ENCODE measurements at places on chromosomes 7 and 10. TPM values are rescaled to one million over a fixed set of nuclear protein-coding genes. Genes with fewer than 3 reads are reported as not detected.
A peak's percentile ranks its signal among the peaks of the same experiment; 100 is the strongest.

DNA sequence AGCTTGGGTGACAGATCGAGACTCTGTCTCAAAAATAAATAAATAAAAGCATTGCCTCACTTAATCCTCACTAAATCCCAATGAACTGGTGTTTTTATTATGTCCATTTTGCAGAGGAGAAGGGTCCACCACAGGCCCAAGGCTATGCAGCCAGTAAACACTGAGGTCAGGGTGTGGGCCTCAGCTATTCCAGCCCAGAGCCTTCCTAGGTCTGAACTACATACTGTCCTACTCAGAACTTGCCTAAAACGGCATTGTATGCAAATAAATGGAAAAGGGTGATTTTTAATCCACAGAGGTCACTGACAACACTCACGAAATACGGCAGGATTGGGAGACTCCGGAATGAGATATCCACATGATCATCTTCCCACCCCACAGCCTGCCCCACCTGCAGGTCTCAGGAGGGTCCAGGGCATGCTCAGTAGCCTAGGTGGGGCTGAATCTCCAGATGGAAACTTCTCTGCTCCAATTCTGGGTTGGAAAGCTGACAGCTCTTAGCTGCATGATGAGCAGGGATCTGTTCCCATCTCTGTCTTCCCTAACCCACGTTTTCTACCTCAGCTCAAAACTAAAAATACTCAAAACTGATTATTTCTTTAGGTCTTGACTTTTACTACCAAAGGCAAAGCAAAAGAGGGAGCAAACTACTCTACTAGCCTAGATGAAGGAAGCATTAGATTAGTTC lies 121.0 kb downstream of the SORBS1 start:
- no peaks in the 10 kb centered on the region for H3K27me3 ChIP-seq
- no peak overlapping the region for H3K4me3 ChIP-seq
- no peaks in the 10 kb centered on the region for H3K36me3 ChIP-seq

The FAM25G gene
- total RNA-seq = not detected

The AKR1E2 gene
- 4.9 TPM for total RNA-seq

- DNase-seq = peak; percentile 50
- peaks cover 11% of the 10 kb centered on the region for H3K27me3 ChIP-seq
- H3K27ac ChIP-seq = no peak overlapping the region
These were observed 53.0 kb downstream of the GRID1 start for GRCh38 chr10:86313621-86314041.

DNA sequence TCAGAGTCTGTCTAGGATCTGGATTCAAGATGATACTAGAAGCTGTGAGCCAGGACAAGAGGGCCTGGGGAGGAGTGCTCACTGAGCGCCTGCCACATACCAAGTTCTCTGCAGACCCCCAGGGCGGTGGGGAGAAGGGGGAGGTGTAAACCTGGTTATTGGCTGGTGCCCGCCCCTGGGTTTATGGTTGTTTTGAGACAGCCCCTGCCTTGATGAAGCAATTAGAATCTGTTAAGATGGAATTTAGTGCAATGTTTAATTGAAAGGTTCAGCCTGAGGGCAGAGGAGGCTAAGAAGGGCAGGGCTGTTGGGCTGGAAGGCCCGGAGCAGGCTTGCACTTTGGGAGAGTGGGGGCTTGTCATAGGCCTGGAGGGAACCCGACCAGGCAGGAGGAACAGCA lies 42.7 kb downstream of the PRF1 start:
- DNase-seq = no peak
- no peak overlapping the region for H3K4me3 ChIP-seq
- H3K36me3 ChIP-seq = no peaks in the 10 kb centered on the region
- H3K27me3 ChIP-seq = no peaks in the 10 kb centered on the region
- H3K4me1 ChIP-seq = peaks cover 18% of the 10 kb centered on the region

The MKX gene
- total RNA-seq = 28.8 TPM

The TDRD1 gene
- total RNA-seq = not detected

- peaks cover 12% of the 10 kb centered on the region for H3K27me3 ChIP-seq
- DNase-seq = no peak
- no peaks in the 10 kb centered on the region for H3K4me1 ChIP-seq
- H3K4me3 ChIP-seq = no peak overlapping the region
These were observed 138.4 kb downstream of the PAXIP1 start for GRCh38 chr7:154864523-154864891.

The SLC29A4 gene
- 9.7 TPM for total RNA-seq

The CUBN gene
- total RNA-seq = 0.89 TPM

The ITPRID1 gene
- total RNA-seq = not detected

The MOGAT3 gene
- total RNA-seq = not detected

DNA sequence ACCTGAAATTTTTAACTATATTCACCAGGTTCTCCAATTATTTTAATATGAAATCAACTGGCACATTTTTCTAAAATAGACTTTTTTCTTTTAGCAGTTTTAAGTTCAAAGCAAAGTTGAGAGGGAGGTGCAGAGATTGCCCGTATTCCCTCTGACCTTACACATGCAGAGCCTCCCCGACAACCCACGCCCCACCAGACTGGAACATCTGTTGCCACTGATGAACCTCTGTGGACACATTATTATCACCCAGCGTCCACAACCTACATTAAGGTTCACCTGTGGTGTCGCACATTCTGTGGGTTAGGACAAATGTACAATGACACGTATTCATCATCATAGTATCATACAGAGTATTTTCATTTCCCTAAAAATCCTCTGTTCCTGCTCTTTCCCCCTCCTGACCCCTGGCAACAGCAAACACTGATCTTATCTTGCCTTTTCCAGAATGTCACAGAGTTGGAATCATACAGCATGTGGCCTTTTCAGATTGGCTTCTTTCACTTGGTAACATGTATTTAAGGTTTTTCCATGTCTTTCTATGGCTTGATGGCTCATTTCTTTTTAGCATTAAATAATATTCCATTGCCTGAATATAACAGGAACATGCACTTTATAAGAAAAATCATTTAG lies 37.1 kb downstream of the COBL start:
- DNase-seq = no peak
- no peaks in the 10 kb centered on the region for H3K36me3 ChIP-seq
- no peaks in the 10 kb centered on the region for H3K4me1 ChIP-seq
- H3K27me3 ChIP-seq = peaks cover 38% of the 10 kb centered on the region

DNA sequence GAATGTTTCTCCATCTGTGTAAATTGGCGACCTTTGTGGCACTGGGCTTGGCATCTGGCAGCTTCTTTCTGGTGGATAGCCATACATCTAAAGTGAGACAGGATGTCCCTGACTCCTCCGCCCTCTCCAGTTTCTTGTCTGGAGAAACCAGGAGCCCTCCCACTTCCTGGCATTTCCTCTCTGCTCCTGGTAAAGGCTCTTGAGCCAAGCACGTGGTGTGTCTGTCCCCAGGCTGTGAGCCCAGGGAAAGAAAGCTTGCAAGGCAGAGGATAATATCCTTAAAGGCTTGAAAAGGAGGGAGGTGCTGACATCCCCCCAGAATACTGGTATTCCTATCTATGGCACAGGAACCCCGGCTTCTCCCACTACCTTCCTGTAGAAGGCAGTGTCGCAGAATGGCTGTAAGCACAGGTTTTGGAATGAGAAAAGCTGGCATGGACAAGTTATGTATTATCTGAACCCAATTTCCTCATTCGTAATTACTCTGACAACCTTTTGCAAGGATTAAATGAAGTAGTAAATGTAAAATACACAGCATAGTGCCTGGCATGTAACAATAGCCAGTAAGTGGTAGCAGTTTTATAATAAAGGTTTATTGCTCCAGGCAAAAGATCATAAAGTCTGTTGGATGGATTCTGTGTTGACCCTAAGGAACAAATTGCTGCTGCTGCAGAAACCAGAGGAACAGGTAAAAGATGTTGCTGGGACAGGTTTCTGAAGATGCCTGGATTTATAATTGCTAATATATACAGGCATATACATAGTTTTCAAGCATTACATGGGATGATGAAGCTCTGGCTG lies 11.8 kb upstream of the ACSL5 start:
- no peaks in the 10 kb centered on the region for H3K36me3 ChIP-seq
- peaks cover 31% of the 10 kb centered on the region for H3K4me1 ChIP-seq
- no peak for DNase-seq

GRCh38 chr7:45650404-45651394 lies 76.5 kb downstream of the ADCY1 start:
- no peak overlapping the region for H3K4me3 ChIP-seq
- H3K27me3 ChIP-seq = no peaks in the 10 kb centered on the region
- H3K27ac ChIP-seq = no peak overlapping the region
- no peaks in the 10 kb centered on the region for H3K36me3 ChIP-seq

DNA sequence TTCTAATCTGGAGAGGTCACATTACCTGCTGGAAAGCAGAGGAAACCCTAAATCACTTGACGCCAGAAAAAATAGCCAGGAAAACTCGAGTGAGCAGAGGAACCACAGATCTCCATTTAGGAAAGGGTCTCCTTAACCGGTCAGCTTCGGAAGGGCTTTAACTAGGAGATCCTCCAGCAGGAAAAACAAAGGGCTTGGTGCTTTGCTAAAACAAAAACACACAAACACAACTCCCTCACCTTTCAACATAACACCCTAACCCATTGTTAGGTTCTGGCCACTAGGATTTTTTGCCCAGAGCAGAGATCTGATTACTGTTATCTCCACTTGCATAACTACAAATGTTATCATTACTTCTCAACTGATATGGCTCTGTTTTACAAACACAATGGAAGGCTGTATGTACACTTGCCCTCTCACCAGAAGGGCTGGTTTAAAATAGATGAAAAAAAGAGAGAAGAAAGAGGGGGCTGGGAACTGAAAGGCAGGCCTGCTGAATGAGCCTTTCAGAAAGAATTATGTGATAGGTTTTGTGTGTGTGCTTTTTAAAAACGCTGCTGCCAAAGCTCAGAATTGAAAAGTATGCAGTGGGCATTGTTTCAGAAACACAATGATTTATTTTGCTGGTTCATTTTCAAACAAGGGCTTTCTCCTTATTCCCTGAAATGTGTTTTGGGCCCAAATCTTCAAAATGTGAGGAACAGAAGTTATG lies 161.5 kb downstream of the FGFR2 start:
- no peak overlapping the region for H3K27ac ChIP-seq
- no peak overlapping the region for H3K4me3 ChIP-seq
- H3K36me3 ChIP-seq = no peaks in the 10 kb centered on the region
- no peak for DNase-seq

GRCh38 chr7:96685353-96685752 lies 24.3 kb downstream of the SEM1 start:
- H3K36me3 ChIP-seq = peaks cover 26% of the 10 kb centered on the region
- DNase-seq = no peak
- no peak overlapping the region for H3K4me3 ChIP-seq

GRCh38 chr7:131721660-131722059 lies 165.2 kb upstream of the PODXL start:
- H3K36me3 ChIP-seq = no peaks in the 10 kb centered on the region
- H3K27me3 ChIP-seq = peaks cover 43% of the 10 kb centered on the region
- H3K4me3 ChIP-seq = no peak overlapping the region
- DNase-seq = no peak
- H3K27ac ChIP-seq = no peak overlapping the region

DNA sequence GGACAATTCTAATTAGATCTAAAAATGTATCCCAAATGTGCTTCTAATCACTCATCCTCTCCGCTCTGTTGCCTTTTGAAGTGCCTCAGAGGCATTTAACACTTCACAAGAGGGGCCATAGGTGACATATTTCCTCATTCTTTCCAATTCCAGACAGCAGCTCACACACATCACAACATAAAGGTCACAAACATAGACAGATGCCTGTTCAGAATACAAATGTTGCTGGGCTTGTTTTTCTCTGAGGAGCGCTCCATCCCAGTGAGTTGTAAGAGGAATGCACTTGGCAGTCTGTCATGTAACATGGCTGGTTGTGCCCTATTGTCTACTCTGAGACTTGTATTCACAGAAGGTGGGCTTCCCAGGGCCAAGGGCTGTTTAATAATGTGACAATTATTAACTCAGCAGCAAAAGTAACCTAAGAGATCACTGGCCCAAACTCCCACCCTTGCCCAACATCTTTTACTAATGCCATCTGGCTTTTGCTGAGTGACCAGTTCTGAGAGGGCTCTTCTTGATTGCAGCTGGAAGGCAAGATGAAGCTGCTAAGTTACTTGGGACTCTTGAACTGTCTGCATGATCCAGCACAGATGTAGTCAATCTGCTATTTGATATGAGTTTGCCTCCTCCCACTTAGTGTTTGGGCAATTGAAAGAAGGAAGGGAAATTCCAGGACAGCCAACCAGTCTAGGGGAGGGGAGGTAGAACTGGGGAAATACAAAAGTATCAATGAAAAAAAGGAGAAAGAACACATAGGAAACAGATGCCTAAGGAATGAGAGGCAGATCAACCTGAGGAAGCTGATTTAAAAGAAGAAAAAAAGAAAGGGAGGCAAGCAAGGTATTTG lies 13.6 kb downstream of the PON2 start:
- H3K27ac ChIP-seq = peak overlapping the region; percentile 80
- no peak for DNase-seq
- no peaks in the 10 kb centered on the region for H3K27me3 ChIP-seq
- H3K36me3 ChIP-seq = peaks cover 11% of the 10 kb centered on the region
- H3K4me3 ChIP-seq = no peak overlapping the region
- H3K4me1 ChIP-seq = peaks cover 52% of the 10 kb centered on the region
